ENCODE measurements at places on chromosomes 1 and 21.

DNA sequence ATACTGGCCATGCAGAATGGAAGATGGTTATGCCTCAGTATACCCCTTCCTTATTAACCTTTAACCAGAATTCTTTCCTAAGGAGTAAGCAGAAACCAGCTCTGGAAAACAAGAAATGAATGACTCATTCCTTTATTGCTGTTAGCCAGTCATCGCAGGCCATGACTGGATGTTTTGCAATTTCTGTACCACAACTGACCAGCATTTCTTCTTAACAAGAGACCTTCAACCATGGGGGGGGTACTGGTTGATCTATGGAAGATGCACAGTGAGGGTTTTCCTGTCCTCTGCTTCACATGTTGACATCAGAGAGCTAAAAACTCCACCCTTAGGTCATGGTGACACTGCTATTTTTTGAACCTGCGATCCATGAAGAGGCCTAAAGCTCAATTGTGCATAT is 28.0 kb upstream of the RNF2 start:
- DNase-seq = no peak

GRCh38 chr1:200831091-200831490 is 41.7 kb upstream of the GPR25 start:
- no peak for DNase-seq

DNA sequence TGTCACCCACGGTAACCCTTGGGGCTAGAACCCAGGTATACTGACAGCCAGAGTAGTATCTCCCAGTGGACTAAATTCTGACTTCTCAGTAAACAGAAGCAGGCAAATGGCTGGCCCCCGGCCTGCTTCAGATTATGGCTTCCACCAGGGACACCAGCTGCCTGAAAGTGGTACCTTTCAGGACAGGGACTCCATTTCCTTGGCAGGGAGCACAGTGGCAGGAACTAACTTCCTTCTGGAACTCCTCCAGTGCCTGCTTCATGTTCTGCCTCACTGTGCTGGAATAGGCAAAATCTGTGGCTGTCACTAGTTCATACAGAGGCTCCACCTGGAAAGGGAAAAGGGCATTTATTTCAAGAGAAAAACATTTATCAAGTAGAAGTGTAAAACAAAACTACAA is 32.7 kb downstream of the C8B start:
- no peak for DNase-seq

DNA sequence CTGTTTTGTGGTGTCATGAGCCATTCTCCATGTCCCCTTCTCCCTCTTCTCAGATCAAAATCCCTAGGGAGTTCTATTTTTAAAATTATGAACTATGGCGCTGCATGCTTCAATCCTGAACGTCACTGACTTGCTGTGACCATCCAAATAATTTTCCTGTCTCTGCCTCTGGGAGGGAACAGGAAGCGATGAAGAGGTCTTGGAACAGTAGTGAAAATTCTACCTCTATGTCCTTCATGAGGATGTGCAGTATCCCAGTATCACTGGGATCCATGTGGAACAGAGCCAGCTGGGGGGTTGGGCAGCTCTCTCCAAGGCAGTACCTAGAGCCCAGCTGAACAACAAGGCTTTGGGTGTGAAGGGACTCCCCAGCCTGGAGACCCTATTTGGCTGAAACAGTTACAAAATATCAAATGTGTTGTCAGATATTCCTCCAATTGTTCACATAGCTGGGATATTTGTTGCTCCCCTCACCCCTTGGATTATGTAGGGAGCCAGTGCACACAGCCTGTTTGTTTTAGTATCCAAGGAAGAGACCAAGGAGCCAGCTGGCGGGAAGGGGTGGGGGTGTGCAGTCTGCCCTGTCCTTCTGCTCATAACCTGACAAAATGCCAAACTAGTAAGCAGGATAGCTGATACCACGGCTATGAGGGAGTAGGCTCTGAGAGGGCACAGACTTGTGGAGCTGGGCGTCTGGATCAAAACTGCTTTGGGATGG is 7.6 kb downstream of the DCLRE1B start:
- no peak for DNase-seq

GRCh38 chr1:224067621-224068457 is 46.1 kb upstream of the FBXO28 start:
- DNase-seq = no peak

- no peak for DNase-seq
Observed at GRCh38 chr1:212242288-212242984, 42.8 kb upstream of the PPP2R5A start.

- DNase-seq = no peak
Observed at GRCh38 chr1:77170687-77171086, 48.5 kb downstream of the PIGK start.

GRCh38 chr1:236147068-236147467 is 4.7 kb downstream of the GPR137B start:
- no peak for DNase-seq

DNA sequence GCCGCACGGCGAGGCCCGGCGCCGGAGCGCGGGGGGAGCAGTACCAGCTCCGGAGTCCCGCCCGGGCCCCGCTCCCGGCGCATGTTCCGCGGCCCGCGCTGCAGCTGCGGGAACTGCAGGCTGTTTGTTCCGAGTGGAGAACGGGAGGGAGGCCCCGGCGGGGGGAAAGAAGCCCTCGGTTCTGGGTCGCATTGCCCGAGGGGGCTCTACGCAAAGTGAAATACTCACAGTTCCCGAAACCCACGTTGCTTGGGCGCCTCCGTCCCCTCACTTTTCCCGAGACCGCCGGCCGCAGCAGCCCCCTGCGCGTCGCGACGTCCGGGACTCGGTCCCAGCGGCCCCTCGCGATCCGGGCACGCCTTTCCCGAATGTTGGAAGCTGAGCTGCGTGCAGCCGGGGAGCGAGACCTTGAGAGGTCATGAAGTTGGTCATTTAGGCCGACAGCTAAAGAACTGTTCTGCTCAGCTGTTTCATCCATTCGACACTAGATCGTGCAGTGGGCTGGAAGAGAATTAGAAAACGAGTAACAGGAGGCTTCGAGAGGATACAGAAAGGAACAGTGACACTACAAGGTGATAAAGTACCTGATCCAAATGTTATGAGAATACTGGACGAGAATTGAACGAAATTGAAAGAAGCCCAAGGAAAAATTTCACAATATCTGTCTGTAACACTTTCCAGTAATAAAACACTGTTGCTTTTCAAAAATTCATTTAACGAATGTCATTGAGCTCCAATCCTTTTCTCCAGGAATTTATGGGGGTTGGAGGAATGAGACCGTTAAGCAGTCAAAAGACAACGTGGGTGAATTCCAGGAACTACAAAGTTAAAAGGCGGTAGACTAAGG is 657 bp upstream of the LIN9 start:
- DNase-seq = peak; percentile 36

DNA sequence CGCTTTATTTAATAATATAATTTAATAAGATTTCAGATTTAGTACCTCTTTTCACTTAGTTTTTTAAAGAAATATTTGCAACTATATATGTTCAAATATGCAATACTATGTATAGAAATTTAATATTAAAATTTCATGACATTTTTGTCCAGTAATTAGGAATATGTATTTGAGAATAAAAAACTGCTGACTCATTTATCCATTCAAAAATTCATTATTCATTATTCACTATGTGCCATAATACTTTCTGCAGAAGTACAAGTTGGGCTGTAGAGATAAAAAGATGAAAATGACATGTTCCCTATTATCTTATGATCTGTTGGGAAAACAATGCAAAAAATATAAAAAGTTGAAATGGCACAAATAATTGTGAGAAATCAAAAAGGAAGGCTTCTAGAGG is 3.4 kb upstream of the C1orf53 start:
- DNase-seq = no peak

- no peak for DNase-seq
Observed at GRCh38 chr1:38452246-38452645, 405.7 kb upstream of the POU3F1 start.

DNA sequence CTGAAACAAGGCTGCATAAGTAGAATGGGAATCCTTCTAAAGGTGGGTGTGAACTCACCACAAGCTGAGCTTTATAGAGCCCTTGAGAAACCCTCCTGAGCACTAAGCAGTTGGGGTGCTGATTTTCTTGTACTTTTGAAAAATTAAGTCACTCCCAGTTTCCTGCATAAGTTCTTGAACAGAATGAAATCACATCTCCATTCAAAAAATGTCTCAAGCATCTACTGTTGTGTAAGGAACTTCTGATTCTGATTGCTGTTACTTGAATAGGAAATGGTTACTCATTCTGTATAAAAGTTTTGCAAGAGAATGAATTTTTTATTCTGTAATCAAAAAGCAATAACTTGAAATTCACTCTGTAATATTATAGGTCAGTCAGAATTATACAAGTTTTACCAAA is 50.8 kb upstream of the WNT2B start:
- no peak for DNase-seq

DNA sequence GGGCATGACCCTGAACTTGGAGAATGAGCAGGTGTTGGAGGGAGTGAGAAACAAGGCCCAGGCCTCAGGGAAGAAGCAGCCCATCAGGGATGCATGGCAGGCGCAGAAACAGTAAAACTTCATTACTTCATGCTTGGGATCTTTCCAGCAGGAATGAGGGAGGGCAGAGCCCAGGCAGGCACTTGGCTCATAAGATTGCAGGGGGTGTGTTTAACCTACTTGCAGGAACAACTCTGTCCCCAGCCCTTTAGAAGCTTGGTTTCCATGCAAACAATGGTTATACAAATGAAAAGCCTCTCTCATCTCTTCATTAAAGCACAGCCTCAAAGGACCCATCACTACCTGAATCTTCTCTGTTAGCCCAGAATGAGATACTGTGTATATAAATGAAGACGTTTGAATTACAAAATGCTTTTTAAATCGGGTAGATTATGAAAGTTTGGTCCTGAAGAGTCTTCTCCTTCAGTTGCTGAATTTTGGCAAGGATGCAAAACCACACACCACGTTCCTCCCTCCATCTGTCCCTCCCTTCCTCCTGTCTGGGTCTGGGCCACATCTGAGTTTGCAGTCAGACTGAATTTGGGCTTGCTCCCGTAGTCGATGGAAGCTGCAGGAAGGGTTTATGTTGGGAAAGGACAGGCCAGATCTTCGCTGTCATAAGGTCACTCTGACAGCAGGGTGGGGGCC is 154.4 kb upstream of the KLHDC7A start:
- no peak for DNase-seq

DNA sequence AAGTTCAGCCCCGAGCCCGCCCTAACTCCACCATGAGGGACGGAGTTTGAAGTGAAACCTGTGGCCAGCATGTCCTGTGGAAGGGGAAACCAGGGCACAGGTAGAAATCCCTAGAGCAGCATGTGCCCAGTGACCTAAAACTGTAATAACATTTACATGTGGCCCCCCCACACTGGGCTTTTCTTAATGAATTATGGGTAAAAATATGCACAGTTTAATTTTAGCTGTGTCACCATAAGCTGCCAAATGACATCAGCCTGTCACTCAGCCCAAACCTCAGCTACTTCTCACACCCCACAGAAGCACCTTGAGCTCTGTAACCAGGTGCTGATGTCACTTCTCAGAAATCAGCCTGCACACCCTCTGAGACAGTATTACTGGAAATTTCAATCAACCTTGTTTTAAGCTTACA is 50.0 kb upstream of the SLC19A1 start:
- DNase-seq = no peak

DNA sequence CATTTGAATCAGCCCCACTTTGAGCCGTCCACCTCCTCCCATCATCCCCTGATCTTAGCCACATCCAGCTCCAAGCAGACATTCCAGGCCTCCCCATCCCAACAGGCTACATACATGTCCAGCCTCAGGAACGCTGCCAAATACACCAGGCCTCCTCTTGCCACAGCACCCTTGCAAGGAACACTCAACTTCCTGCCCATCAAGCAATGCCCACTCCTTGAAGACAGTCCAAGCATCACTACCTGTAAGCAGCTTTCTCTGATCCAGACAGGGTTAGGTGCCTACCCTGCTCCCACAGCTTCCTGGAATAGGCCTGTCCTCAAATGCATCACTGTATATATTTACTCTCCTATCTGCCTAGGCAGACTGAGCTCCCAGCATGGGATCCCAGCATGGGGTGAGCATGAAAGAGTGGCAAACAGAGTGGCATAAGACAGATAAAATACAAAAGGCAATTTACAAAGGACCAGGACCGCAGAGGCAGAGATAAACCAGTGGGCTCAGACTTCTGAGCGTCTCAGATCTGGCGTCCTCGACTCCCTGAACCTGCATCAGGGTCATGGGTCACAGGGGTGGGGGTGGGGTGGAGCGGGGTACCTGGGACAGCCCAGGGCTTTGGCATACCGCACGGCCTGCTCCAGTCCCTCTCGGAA is 816 bp downstream of the HYI start:
- DNase-seq = peak; percentile 86

DNA sequence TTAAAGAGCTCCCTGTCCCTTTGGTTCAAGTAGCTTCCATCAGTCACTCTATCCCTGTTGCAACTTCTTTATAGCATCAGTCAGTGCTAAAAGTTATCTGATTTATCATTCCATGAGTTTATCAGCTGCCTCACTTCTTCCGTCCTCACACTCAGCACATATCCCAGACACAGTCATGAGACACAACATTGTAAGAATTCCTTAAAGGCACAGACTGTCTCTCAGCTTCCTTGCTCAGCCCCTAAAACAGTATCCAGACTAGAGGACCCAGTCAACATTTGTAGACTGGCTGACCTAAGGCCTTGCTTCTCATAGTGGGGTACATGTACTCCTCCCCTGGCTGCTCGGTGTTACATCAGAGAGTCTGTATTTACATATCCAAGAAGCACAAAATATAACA is 164.9 kb upstream of the ADGRL2 start:
- DNase-seq = no peak
